GM23248 (cell line): ENCODE measurements at places on chromosomes 4 and X.
A peak's percentile ranks its signal among the peaks of the same experiment; 100 is the strongest.

DNA sequence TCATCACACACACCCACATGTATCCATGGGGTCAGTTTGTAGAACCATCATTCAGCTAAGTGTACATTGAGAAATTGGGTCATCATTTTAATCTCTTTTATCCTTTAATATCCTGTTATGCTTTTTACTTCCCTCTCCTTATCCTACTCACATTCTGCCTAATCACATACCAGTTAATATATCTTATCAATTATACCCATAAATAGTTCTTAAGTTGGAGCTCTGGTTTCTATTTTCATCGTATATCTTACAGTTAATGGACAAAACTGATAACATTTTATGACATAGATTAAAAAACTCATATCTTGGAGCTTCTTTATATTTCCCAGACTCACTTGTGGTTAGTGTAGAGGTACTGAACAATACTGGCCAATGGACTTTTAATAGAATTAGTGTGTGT is 729.5 kb upstream of the LCORL start:
- no peak for DNase-seq

GRCh38 chr4:102819588-102820365 is 7.6 kb downstream of the UBE2D3 start:
- peak; percentile 31 for DNase-seq

- DNase-seq = peak; percentile 89
Measured at GRCh38 chrX:45697591-45697990, 496.9 kb upstream of the DIPK2B start.

- DNase-seq = no peak
Measured at GRCh38 chr4:87227751-87228151, 7.3 kb upstream of the KLHL8 start.

DNA sequence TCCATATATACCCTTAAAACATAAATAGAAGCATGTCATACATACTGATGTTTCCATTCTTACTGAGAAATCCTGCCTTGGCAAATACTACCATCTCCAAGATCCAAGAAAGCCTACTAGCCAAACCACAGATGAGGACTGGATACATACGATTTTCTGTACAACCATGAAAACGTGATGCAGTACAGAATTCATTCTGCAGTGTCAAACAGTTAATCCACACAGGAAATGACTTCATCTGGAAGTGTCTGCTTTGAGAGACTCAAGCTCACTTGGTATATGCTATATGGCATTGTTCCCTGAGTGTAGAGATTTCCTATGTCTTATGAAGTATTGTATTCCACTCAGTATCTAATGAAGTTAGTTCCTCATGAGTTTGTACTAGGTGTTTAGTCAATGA is 94.3 kb downstream of the CT47B1 start:
- peak; percentile 39 for DNase-seq

GRCh38 chrX:70453024-70453618 is 8.5 kb downstream of the DLG3 start:
- DNase-seq = no peak

- DNase-seq = no peak
Measured at GRCh38 chrX:14491689-14492088, 37.6 kb upstream of the GLRA2 start.

DNA sequence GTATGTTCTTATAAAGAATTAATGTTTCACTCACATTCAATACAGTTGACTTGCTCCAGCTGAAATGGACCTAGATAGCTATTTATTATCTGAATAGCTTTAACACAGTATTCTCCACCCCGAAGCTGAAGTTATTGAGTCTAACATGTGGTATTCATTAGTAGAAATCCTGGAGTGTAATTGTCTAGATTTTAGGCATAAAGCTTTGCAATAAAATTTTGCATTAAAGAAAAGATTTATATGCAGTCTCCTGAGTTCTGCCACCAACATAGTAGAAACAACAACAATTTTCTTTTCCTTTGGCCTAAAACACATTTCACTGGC is 90.2 kb upstream of the DCLK2 start:
- no peak for DNase-seq

DNA sequence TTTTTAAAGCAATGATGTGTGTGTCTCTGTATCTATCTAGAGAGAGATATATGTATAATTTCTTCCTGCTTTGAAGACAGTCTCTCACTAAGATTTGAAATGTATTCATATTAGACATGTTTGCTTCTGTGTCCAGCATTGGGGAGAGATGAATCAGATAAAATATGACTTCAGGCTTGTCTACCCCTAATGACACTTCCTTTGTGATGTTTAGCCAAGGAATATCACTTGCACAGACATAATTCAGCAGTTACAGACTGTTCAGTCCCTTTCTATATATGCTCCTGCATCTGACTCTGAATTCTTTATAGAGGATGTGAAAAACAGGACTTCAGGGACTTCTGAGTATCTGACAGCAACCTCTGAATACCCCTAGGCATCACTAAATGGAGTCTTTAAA is 158.4 kb downstream of the DCLK2 start:
- peak; percentile 55 for DNase-seq

DNA sequence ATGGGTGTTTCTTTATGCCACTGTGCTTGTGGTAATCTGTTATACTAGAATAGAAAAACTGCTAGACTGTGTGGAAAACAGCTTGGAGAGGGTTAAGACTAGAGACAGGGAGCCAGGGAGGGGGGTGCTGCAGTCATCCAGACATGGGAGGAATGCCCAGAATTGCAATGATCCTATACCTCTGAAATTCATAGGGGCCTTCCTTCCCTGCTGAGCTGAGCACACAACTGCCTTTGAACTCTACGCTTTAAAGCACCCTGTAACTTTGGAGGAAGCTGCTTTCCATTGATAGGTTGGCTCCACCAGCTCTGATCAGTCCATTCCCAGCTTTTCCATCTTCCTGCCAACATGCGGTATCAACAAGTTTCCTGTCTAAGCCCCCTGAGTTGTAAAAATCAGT is 155.9 kb upstream of the RASGEF1B start:
- peak; percentile 10 for DNase-seq

- DNase-seq = peak; percentile 11
Measured at GRCh38 chr4:40515037-40515397, 114.6 kb downstream of the RBM47 start.

DNA sequence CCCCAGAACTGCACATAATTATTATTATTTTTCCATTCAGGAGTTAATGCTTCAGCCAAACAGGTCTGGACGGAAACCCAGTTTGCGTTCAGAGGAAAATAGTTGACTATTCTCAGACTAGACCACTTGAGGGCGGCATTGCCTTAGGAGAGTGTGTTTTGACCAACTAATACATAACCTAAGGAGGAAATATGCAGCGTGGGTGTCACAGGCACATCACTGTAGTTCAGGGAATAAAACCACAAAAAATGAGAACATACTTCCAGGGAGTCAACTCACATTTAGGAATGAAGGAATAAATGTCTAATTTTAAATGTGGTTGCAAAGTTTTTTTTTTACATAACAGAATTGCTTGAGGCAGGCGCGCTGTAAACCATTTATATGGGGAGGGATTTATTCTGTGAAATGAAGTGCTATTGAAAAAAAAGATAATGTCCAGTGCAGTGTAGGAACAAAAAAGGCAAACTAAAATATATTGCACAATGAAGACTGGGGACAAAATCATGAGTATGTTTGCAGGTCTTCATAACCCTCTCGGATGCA is 93.3 kb downstream of the SYNPO2 start:
- peak; percentile 97 for DNase-seq

GRCh38 chr4:77120886-77121508 is 36.0 kb upstream of the CCNG2 start:
- DNase-seq = peak; percentile 39

GRCh38 chr4:1866189-1866661 is 5.0 kb upstream of the NSD2 start:
- no peak for DNase-seq

- DNase-seq = no peak
Measured at GRCh38 chr4:184424993-184425758, 49.2 kb downstream of the IRF2 start.

GRCh38 chrX:65720381-65720964 is 53.0 kb downstream of the MSN start:
- DNase-seq = no peak

- DNase-seq = no peak
Measured at GRCh38 chr4:123522646-123523045, 126.1 kb downstream of the SPRY1 start.

DNA sequence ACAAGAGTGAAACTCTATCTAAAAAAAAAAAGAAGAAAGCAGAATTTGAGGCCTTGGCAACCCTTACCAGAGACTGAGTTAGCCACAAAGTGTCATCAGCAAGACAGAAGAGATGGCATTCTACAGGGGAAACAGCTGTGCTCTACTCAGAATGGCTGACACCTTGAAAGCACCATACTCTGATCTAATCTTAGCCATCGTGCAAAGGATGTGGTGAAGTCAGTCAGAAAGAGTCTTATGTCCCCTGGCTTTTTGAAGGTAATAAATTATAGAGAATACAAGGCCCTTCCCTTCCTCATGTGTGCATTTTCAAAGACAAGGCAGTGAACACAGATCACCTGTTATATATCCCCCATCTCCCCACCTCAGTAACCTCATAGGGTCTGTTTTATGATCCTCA is 13.2 kb downstream of the CLNK start:
- DNase-seq = no peak

- DNase-seq = no peak
Measured at GRCh38 chr4:81740487-81740886, 268.8 kb upstream of the RASGEF1B start.

DNA sequence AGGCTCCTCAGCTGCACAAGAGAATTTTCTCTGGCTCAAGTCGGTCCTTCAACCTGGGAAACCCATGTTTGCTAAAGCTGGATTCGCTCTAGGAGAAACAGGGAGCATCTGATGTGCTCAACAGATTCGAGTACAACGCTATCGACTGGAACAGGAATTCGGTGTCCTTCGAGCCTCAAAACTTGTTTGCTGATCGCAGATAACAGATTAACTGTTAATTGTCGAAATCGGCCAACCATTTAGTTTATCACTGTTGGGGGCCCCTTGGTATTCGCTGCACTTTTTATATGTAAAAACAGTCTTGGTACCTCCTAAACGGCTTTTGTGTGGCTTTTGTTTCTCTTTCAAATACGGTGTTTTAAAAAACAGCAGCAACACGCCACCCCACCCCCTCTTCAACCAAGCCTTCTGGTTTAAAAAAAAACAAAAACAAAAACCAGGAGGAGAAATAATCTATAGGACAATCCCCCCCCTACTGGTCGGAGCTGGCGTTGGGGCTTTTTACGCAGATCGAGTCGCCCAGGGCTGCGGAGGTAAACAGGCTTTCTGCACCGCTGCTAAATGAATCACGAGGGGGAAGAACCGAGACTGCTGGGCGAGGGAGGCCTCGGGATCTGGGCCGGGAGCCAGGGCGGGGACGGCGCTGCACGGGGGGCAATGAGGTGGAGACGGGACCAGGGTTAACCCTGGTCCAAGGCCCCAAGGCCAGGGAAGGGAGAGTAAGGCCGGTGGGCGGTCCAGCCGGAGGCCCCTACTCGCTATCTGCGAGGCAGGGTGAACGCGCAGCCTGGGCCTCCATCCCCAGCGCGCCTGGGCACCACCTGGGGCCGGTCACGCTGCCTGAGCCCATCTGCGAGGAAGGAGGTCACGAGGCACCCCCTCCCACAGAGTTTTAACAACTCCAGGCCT is 71.7 kb upstream of the BCOR start:
- no peak for DNase-seq
